ENCODE measurements at places on chromosomes 5 and 9.

DNA sequence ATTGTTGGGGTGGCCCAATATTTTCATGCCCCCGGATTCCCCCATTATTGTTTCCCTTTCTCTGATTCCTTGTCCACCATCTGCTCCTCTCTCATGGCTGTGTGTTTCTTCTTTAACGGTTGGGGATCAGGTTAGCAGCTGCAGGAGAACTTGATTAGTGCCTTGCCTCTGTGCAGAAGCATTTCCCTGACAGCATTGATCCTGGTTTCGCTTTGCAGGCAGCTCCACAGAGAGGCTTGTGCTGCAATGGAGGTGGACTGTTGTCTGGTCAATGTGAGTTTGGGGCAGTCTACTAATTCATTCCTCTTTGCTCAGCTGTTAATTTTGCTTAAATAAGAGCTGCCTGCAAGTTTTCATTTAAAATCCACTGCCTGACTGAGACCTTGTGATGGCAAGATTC, 32.5 kb upstream of the SSBP2 start:
- no peaks in the 10 kb centered on the region for H3K27me3 ChIP-seq
- H3K27ac ChIP-seq = no peak overlapping the region
- peaks cover 16% of the 10 kb centered on the region for H3K4me1 ChIP-seq
- H3K36me3 ChIP-seq = peaks cover 3% of the 10 kb centered on the region
- no peak overlapping the region for H3K4me3 ChIP-seq

DNA sequence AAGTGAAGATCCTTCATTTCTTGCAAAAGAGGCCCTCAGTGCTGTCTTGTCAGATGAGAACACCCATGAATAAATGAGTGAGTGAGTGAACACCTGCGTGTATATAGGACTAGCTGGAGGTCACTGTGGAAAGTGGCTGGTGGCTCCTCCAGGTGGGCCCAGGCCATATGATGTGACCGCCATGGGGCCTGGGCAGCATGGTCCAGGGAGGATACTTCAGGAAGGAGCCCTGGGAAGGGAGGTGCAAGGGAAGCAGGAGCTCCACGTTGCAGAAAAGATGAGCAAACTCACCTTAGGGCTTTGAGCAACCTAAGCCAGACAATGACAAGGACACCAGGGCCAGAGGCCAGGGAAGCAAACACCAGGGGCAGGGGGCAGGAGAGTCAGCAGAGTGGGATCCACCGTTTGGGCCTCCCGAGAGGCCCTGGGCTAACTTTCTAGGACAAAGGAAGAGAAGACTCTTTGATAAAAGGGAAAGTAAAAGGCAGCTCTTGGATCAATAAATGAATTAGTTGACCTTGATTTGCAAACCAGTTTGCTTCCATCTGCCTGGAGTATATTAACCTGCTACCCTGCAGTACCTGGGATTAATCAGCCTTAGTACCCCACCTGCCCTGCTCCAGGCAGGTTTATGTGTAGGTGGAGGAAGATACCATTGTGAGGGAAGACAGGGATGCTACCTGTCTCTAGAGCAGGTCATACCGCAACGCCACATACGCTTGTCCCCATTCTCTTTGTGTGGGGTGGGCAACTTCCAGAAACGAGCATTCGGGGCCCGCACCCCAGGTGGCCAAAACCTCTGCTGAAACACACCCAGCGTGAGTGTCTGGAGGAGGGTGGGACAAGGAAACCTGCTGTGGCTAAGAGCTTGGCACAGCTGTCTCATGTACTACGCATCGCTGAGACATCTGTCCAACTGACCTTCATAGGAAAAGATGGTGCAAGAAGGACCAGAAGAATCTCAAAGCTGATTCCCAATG, 51.4 kb upstream of the OLFM1 start:
- H3K4me1 ChIP-seq = no peaks in the 10 kb centered on the region
- H3K4me3 ChIP-seq = no peak overlapping the region
- H3K36me3 ChIP-seq = no peaks in the 10 kb centered on the region

DNA sequence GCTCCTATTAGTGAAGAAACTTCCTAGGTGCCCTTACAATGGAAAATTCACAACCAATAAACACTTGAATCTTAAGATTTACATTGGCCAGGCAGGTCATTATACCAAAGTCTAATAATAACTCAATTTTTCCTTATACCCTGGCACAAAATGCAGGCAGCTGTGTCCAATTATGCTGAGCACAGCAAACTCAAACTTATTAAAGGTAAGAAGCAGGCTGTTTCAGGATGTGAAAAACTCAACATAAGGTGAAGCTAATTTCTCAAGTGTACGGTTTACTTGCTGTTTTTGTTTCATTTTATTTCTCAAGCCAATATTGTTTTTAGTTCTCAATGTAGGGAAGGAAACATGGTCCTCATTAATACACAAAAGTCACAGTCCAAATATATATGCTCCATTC, 405.1 kb downstream of the KCTD16 start:
- no peak overlapping the region for H3K4me3 ChIP-seq
- no peaks in the 10 kb centered on the region for H3K27me3 ChIP-seq
- no peaks in the 10 kb centered on the region for H3K36me3 ChIP-seq
- H3K27ac ChIP-seq = no peak overlapping the region
- no peaks in the 10 kb centered on the region for H3K4me1 ChIP-seq
- no peak for DNase-seq

DNA sequence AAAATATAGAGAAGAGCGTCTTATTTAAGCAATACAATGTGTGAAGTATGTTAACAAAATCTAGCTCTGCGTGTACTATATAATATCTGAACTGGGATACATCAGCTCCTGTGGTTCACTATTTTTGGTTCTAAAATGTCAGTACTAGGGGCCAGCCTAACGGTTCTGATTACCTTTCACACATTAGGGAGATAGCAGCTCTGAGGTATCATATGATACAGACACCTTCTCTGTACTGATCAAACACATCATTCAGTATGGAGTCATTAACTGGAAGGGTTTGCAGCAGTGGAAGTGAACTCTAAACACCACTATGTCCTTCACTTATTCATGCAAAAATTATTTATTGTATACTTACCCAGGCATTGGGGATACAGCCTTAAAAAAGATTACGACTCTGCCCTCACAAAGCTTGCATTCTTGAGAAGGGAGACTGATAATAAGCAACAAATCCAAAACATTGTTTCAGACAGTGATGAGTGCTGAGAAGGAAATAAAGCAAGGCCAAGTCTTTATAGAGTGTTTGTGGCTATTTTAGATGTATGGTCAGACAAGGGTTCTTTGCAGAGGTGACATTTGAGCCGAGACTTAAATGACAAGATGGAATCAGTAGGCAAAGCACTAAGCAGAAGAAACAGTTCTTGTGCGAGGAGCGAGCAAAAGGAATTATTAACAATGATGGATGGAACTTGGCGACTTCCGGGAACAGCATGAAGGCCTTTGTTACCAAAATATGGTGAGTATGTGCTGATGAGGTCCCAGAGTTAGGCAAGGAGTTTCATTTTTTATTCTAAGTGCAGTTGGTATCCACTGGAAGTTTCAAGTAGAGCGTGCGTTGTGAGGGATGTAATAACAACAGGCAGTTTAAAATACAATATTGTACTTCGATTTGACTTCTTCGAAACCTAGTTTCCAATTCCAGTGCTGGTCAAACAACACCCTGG, 1.8 kb upstream of the LNPEP start:
- DNase-seq = no peak
- peaks cover 35% of the 10 kb centered on the region for H3K36me3 ChIP-seq
- H3K4me1 ChIP-seq = peaks cover 43% of the 10 kb centered on the region

DNA sequence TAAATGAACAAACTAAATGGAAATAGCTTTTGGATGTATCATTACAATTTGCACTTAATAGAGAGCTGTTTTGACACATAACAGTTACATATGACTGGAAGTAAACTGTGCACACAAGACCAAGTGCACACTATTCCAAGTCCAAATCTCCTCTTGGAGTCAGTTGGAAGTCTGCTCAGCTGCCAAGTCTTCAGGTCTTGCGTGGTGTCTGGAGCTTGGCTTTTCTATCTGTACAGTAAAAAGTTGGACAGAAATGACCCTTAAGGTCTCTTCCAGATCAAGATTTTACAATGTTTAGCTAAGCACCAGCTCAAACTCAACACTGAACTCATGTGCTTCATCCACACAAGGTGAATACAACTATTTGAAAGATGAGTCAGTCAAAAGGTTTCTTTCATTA, 456.9 kb downstream of the RASEF start:
- no peaks in the 10 kb centered on the region for H3K4me1 ChIP-seq
- H3K27ac ChIP-seq = no peak overlapping the region
- H3K4me3 ChIP-seq = no peak overlapping the region
- H3K36me3 ChIP-seq = no peaks in the 10 kb centered on the region
- DNase-seq = no peak

DNA sequence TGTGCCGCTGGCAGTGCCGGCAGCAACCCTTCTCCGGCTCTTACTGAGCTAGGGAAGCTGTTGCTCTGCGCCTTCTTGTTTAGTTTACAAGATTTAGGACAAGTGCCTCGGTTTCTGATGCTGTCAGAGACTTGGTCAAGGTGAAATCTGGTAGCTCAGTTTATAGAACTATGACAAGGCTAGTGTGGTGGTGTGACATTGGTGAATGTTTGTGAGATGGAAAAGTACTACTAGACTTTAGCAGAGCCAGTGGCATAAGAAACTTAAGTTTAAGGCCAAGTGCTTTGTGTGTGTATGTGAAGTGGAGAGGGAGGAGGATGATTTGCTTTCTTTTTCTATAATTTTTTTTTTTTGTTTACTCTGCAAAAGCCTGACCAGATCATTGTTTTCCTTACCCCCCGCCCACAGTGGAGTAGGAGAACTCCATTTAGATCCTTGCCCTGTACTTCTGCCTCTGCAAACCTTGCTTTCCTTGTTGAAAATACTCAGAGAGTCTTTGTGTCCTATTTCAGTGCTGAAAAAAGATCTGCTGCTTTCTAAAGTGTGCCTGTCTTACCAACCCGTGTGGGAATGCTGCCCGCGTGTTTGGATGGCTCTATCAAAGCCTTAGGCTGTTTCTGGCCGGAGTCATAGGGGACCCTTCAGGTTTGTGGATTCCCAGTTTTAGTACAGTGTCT, 75.9 kb downstream of the TRIO start:
- no peak overlapping the region for H3K4me3 ChIP-seq
- H3K4me1 ChIP-seq = peaks cover 14% of the 10 kb centered on the region
- no peak overlapping the region for H3K27ac ChIP-seq
- DNase-seq = no peak

DNA sequence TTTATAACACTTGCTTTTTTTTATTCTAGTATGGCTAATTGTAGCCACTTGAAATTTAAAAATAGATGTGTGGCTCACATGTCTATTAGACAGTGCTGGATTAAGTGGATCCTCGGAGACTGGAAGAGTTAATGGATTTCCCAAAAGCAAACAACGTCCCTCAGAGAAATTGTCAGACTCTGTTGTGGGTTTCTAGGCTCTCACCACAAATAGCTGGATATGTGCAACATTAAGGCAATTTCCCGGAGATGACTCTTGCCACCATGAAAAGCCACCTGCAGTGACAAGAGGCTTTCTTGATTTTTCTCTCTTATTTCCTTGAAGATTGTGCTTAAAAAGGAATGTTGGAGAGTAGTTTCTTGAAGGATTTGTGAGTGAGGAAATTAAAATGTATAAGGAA, 43.2 kb downstream of the TMEM167A start:
- H3K27ac ChIP-seq = no peak overlapping the region
- no peaks in the 10 kb centered on the region for H3K4me1 ChIP-seq
- no peaks in the 10 kb centered on the region for H3K36me3 ChIP-seq
- no peak overlapping the region for H3K4me3 ChIP-seq

DNA sequence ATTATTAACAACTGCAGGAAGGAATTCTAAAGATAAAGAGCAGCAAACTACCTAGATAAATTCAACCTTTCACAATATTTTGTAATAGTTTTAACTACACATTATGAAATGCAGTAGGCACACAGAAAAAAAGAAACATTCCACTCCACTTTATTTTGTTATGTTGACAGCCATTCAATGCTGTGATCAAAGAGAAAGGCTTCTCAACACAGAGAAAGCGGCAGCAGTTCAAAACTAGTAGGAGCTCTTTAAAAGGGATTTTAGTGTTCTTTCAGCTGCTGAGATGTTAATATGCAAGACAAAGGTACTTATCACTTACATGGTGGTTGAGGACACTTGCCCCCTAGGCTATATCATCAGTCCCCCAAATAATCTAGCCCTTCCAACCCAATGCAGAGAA, 11.6 kb downstream of the CEMIP2 start:
- H3K27ac ChIP-seq = no peak overlapping the region
- H3K4me3 ChIP-seq = no peak overlapping the region
- H3K4me1 ChIP-seq = peaks cover 71% of the 10 kb centered on the region
- no peaks in the 10 kb centered on the region for H3K27me3 ChIP-seq

GRCh38 chr5:132263548-132264261, 6.2 kb downstream of the PDLIM4 start:
- peaks cover 5% of the 10 kb centered on the region for H3K4me1 ChIP-seq
- H3K27ac ChIP-seq = no peak overlapping the region
- H3K4me3 ChIP-seq = no peak overlapping the region
- DNase-seq = no peak

GRCh38 chr5:157326440-157327005, 60.6 kb downstream of the CYFIP2 start:
- H3K4me3 ChIP-seq = no peak overlapping the region
- peaks cover 90% of the 10 kb centered on the region for H3K36me3 ChIP-seq
- peaks cover 22% of the 10 kb centered on the region for H3K4me1 ChIP-seq
- H3K27ac ChIP-seq = peak overlapping the region; percentile 37
- DNase-seq = no peak

DNA sequence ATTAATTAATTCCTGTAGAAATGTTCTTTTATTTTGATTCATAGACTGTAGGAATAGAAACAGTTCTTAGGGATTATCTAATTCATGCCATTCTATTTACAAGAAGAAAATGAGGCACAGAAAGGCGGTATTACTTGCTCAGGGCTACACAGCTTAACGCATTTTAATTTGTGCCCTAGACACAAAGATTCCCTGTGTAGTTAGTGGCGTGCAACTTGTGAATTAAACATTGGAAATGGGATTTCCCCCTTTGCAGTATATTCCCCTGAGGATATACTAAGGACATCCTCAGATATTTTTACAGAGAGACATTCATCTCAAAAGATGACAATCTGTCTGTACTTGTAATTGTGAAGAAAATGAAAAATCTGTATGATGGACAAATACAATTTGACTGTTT, 108.1 kb downstream of the SGCD start:
- no peak for DNase-seq
- no peaks in the 10 kb centered on the region for H3K4me1 ChIP-seq
- H3K36me3 ChIP-seq = no peaks in the 10 kb centered on the region
- H3K4me3 ChIP-seq = no peak overlapping the region
- peaks cover 7% of the 10 kb centered on the region for H3K27me3 ChIP-seq
- no peak overlapping the region for H3K27ac ChIP-seq

GRCh38 chr9:126454215-126454614, 127.6 kb downstream of the MVB12B start:
- no peak for DNase-seq
- H3K27me3 ChIP-seq = peaks cover 3% of the 10 kb centered on the region
- H3K36me3 ChIP-seq = no peaks in the 10 kb centered on the region

- no peaks in the 10 kb centered on the region for H3K4me1 ChIP-seq
- no peaks in the 10 kb centered on the region for H3K27me3 ChIP-seq
- H3K4me3 ChIP-seq = no peak overlapping the region
- H3K36me3 ChIP-seq = no peaks in the 10 kb centered on the region
- no peak overlapping the region for H3K27ac ChIP-seq
These were observed 53.3 kb downstream of the PCA3 start for GRCh38 chr9:76817489-76817888.

GRCh38 chr5:59174248-59174844, 591.5 kb downstream of the RAB3C start:
- no peaks in the 10 kb centered on the region for H3K36me3 ChIP-seq
- H3K27ac ChIP-seq = no peak overlapping the region
- peaks cover 41% of the 10 kb centered on the region for H3K4me1 ChIP-seq
- DNase-seq = peak; percentile 37
- no peaks in the 10 kb centered on the region for H3K27me3 ChIP-seq
- H3K4me3 ChIP-seq = no peak overlapping the region

All from activated CD4-positive, alpha-beta memory T cell treated with anti-CD3 and anti-CD28 coated beads, Interleukin-2, amount 10 ng/mL, durations not matched to agents 7 days and 5 days (primary cell).